ENCODE measurements at places on chromosomes 7 and 10. TPM values are rescaled to one million over a fixed set of nuclear protein-coding genes. Genes with fewer than 3 reads are reported as not detected.

DNA sequence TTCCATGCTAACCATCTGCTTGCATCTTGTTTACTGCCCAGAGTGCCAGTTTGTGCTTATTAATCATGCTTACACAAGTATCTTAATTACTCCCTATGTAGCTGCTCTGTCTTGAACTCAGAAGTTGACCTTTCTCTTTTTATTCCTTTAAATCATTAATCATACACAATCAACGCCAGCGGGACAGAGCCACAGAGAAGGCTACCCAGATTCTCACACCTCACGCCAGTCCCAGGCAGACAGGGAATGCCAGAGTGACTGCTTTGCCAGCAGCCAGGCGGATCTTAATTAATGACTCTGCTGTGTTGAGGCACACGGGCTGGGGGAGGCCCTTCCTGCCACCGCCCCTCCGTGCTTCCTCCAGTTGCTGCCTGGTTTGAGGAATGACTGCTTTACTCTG, 229.4 kb downstream of the LRMDA start:
- DNase-seq: no peak

DNA sequence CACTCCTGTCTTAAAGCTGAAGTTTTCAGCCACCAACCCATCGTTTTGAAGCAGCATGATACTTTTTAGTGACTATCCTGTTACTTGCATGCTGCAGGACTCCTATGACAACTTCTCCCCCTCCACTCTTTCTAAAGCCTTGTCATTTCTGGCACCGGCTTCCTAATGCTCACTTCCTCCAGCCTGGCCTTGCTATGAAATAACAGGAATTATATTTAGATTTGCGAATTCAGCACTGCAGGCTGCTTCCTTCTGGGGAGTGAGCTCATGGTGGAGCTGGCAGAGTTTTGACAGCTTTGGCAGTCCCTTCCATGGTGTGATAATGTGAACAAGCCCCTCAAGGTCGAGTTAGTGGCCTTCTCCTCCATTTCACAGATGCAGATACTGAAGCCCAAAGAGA, 13.4 kb downstream of the BLNK start:
- no peak for DNase-seq

GRCh38 chr7:134444198-134444960, 14.5 kb downstream of the AKR1B1 start:
- DNase-seq: no peak

Gene C10orf62
- 0.41 TPM for polyA plus RNA-seq

Gene NXPH1
- polyA plus RNA-seq: not detected

Measured in small intestine (tissue), 16 donors.